ENCODE measurements at places on chromosomes 3 and 15. TPM values are rescaled to one million over a fixed set of nuclear protein-coding genes. Genes with fewer than 3 reads are reported as not detected.

SLC28A1 gene
- 0.11 TPM for total RNA-seq

PRSS50 gene
- 0.26 TPM for total RNA-seq

SNX22 gene
- total RNA-seq: 0.42 TPM

GOLGA8S gene
- 0.21 TPM for total RNA-seq

PCSK6 gene
- total RNA-seq: 14.1 TPM

GOLGA8H gene
- 1.4 TPM for total RNA-seq

PARP16 gene
- total RNA-seq: 8.2 TPM

LYZL4 gene
- total RNA-seq: not detected

SERPINI2 gene
- 3.9 TPM for total RNA-seq

GPR27 gene
- total RNA-seq: 2.7 TPM

PLSCR1 gene
- 97.8 TPM for total RNA-seq

NANOGP8 gene
- 0.53 TPM for total RNA-seq

TNNC1 gene
- total RNA-seq: 68.4 TPM
